ENCODE measurements at places on chromosomes 12 and 14.

DNA sequence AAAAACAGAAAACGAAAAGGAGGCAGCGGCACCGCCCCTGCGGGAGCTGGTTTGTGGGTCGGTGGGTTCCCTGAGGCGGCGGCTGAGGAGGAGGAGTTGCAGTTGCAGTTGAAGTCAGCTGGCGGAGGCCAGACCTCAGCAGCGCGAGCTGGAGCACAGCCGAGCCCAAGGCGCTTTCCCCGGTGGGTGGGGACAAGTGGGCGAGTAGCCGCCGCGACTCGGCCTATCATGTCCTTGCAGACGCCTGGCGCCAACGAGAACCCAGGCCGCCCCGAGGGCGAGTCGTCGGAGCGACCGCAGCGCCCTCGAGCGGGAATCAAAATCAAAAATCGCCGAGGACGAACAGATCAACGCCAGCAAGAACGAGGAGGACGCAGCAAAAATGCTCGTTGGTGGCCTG lies 12.7 kb upstream of the CLEC1A start:
- DNase-seq: no peak

DNA sequence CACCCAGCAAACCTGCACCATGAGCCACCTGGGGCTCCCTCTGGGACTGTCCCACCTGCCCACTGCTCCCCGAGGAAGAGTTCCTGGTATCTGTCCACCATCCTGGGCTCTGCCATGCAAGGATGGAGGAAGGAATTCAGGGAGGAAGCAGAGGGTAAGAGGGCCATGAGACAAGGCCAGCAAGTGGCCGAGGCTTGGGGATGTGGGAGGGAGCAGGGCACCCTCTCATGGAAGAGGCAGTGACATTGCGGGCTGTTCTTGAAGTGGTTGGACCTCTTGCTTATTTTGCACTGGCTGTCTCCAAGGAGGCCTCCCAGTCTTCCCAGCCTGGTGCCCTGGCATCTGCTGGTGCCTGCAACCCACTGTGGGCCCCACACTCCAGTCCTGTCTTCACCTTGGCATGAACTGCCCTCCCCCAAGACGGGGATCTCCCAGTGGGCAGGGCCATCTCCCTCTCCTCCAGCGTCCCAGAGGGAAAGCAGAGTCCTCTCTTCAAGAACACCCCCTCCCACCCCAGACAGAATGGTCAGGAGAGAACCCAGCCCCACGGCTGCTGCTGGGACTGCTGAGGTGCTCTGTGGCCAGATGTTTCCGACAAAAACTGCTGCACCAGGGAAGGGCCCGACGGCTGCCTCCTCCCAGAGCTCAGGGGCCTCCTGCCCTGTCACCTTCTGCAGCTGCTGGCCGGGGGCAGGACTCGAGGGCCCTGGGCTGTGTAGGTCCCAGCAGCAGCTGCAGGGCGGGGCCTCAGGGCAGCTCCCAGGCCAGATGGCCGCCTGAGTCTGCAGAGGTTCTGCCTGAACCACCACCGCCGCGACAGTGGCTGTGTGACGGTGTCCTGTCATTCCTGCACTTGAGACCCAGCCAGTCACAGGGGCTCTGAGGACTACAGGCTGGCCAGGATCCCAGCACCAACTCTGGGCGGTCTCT lies 1.8 kb upstream of the AKT1 start:
- peak; percentile 94 for DNase-seq

DNA sequence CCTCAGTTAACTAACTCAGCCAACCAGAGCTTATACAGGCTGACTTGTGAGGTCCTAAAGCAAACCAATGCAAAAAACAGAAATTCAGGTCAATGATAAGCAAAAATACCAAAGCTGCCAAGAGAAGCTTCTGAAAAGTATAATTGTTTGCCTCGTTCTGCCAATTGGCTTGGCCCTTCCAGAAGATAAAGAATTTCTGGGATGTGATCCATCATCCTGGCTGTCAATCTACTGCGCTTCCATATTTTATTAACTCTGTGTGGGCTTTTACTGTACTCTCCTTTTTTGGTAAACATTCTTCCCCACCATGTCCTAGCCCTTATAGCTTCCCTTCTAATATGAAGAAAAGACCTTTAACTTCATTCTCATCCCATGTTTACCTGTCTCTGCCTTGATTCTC lies 387.9 kb downstream of the TMEM117 start:
- DNase-seq: no peak

DNA sequence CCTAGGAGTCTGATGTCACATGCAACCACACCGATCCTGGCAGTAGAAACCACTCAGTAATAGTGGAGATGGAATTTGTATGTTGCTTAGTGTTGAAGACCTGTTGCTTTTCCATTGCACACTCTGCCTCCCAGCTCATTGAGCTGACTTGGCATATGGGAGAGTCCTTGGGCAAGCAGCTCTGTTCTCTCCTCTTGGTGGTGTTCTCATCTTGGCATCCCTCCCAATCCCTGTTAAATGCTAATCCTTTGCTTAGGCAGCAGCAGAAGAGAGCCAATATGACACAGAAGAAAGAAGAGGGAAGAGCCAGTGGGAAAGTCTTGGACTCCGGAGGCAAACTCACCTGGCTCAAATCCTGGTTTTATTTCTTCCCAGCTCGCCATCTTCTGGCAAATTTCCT lies 178.0 kb upstream of the CAND1 start:
- DNase-seq: no peak

DNA sequence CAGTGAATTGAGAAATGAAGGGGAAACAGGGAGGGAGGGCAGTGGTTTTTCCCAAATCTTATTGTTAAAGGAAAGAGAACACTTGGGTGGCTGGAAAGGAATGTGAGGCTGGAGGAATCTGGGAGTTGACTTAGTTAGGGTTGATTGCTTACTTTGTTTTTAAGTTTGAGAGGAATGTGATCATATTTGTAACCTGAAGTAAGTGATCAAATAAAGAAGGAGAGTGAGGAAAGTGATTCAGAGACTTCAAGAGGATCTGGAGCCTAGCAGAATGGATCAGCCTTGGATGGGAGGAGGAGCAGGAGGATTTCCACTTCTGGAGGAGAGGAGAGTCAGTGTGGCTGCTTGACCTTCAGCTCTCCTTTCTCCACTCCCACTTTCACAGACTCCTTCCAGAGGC lies 6.0 kb upstream of the LRP6 start:
- peak; percentile 89 for DNase-seq

Data from osteoblast (primary cell).